Hair follicular keratinocyte (primary cell): ENCODE measurements at places on chromosomes 3 and 15. TPM values are rescaled to one million over a fixed set of nuclear protein-coding genes. Genes with fewer than 3 reads are reported as not detected.

Gene FAM107A
- not detected in 2 replicates for total RNA-seq

Gene DRD3
- not detected in 2 replicates for total RNA-seq

Gene HHLA2
- total RNA-seq, result not detected in 2 replicates

Gene MITF
- total RNA-seq, result 1.3 and 1.7 TPM in 2 replicates

Gene SI
- total RNA-seq, result not detected in 2 replicates

Gene GOLGA6L4
- 0.23 and 1.6 TPM in 2 replicates for total RNA-seq

Gene NEO1
- 8.5 and 20.1 TPM in 2 replicates for total RNA-seq
